ENCODE measurements at places on chromosomes 4 and X. TPM values are rescaled to one million over a fixed set of nuclear protein-coding genes. Genes with fewer than 3 reads are reported as not detected.

DNA sequence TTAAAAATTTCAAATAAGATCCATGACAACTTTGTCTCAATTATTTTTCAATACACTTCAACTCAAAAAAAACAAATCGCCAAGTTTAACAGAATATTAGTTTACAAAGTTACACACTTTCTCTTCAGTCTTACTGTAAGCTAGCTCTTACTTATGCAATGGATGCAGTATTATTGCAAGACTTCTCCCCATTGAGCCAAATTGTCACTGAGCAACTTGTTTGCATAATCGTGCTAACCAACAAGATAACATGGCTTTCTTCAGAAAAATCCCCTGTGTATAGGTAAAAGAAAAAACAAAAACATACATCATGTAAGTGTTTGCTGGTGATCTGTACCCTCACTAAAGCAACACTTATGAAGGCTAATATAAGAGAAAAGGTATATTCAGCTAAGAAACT is 18.9 kb downstream of the DNAJB14 start:
- DNase-seq, result no peak

DNA sequence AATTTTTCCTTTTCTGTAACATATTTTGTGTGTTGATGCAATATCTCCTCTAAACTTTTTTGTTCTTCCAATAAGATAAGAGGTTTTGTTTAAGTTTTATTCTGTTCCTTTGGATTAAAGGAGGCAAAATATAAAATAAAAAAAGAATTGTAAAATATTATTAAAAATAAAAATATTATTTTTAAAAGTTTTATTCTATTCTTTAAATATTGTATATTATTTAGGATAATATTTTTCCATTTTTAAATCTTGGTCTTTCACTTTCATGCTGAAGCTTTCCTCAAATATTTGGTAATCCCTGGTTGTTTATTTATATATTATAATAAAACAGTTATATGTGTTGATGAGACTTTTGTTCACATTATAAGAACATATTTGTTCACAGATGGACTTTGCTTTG is 187.9 kb upstream of the PDE5A start:
- DNase-seq, result no peak

Gene LONRF3
- 2.4 TPM for polyA plus RNA-seq

Gene AMBN
- polyA plus RNA-seq, result not detected

DNA sequence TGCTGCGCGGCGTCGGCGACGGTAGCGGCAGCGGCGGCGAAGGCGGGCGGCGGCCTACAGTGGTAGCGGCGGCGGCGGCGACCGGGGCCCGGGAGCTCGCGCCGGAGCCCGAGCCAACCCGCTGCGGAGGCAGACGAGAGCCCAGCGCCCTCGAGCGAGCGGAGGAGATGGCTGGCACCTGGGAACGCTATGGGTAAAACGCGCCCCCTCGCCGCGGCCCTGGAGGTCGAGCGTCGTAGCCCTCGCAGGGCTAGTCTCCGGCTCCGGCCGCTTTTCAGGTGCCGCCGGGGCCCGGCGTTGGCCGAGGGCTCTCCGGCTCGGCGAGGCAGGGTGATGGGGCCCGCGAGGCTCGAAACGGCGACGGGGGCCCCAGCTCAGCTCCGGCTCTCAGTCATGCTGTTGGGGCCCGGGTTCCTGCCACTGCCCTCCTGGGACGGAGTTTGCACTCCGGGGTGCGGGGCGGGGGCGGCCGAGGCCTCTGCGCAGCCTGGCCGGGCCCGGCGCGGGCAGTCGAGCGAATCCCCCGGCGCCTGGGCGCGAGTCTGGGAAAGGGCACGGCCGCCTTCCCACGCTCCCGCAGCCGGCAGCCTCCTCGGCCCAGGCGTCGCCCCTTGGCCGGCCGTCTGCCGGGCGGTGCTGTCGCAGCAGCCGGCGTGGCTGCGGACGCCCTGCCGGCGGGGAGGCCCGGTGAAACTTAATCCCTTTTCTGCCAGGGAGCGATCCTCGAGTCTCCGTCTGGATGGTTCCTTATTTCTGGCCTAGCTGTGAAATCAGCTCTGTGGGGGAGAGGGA is 768 bp downstream of the MID2 start:
- DNase-seq, result peak; percentile 49

Gene MGAT4D
- not detected for polyA plus RNA-seq

Gene GUCY1A1
- polyA plus RNA-seq, result 115 TPM

- DNase-seq, result no peak
Measured at GRCh38 chr4:150289198-150289597, 211.0 kb downstream of the DCLK2 start.

GRCh38 chr4:122131562-122132157 is 20.5 kb upstream of the BLTP1 start:
- DNase-seq, result no peak

Gene PDE5A
- polyA plus RNA-seq, result 77.6 TPM

Gene GPR143
- 5.2 TPM for polyA plus RNA-seq

DNA sequence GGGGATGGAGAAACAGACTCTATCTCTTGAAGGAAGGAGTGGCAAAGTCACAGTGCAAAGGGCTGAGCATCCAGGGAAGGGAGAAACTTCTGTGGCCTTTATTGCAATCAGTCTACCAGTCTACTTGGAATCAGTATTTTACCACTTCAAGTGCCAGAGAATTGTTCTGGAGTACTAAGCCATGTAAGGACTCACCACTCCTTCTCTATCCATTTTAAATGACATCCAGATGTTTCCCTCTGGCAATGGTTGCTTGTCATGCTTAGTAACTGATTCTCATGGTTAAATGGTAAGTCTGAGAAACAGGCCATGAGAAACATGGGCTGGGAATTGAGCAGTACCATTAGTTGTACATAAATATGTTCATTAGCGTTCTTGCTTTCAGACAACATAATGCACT is 21.1 kb upstream of the SMIM10 start:
- DNase-seq, result no peak

Gene SPP1
- polyA plus RNA-seq, result 195 TPM

- peak; percentile 18 for DNase-seq
Measured at GRCh38 chrX:38166478-38167083, 54.1 kb downstream of the SRPX start.

DNA sequence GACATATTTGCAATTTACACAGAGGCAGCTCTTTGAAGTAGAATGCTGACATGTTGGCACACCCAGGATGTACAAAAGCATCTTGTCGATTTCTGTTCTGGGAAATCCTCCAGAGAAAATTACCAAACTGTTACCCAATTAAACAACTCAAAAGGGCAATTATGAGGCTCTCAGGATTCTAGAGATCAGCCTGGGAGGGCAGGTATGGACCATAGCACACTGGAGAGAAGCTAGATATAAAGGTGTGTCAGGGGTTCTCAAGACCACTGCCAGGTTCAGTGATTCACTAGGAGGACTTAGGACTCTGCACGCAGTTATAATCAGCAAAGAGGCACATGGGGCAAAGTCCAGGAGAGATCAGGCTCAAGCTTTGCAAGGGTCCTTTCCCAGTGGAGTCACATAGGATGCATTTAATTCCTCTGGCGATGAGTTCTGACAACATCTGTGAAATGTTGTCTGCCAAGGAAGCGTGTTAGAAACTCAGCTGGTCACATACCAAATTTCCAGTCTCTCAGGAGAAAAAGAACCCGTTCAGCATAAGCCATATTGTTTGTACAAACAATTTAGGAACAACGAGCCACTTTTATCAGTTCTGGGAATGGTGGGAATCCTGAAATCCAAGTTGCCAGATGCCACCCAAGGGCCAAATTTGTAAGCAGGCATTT is 100.8 kb downstream of the SYTL5 start:
- peak; percentile 32 for DNase-seq

Gene MUC7
- polyA plus RNA-seq, result not detected

Gene RASSF6
- 2.2 TPM for polyA plus RNA-seq

Gene PAGE2
- not detected for polyA plus RNA-seq

DNA sequence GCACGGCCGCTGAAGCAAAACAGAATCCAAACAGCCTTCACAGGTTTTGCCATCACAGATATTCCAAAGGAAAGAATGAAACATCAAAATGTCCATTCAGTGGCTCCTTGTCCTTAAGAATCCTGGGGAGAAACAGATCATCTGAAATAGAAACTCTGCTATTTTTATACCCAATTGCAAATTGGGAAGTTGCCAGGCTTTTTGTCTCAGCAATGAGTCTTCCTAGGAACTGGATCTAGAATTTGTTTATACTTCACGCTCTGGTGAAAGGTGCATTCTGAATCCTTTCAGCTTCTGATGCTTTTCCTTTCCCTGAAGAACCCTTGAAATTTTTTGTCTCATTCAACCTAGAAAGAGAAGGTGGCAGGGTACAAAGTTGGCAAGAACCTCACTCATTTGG is 218.9 kb downstream of the FBXW7 start:
- DNase-seq, result no peak

DNA sequence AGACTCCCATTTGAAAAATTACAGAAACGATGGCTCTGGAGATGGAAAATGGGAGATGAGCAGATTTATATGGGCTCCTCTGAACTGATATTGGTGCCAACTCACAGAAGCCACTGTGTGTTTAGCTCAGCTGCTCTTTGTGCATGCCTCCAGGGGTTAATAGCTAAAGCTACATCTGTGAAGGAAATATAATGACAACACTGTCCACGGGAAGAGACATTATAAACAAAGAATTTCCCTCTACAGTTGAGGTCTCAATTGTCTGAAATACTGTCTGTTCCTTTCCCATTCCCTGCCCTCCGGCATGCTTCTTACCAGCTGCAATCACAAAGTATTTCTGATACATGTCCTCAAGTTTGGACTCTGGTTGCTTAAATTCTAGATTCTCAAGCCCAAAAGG is 40.4 kb downstream of the PPA2 start:
- DNase-seq, result no peak

Gene POF1B
- polyA plus RNA-seq, result 0.33 TPM

DNA sequence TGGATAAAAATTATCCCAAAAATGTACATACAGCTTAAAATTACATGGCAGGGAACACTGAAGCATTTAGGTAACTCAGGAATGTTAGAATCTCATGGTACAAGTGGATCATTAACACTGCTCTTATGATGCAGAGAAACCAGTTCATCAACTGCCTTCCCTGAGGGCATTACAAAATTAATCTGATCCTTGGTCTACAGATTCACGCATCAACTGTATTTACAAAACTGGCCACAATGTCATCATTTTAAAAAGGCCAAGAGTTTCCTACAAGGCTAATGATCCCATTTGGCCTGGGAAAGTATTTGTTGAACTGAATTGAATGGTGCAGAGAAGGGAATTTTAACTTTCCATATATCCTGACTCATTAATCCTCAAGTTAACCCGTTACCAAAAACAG is 84.6 kb downstream of the TSPAN5 start:
- DNase-seq, result no peak

DNA sequence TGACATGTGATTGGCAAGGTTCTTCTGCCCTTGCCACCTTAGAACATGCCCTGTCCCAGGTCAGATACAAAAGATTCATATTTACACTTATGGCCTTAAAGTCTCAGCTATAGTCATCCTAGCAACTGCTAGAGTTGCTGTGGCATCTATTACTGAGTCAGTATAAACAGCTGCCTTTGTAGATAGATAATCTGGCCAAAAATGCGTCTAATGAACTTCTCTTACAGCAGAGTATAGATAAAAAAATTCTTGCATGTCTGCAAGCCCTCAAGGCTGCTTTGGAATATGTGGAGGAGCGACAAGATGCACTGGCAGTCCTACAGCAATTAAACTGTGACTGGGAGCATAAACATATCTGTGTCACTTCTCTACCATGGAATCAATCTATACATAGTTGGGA is 1209.7 kb upstream of the PABPC4L start:
- no peak for DNase-seq

- DNase-seq, result peak; percentile 58
Measured at GRCh38 chrX:69222103-69223090, 57.1 kb upstream of the PJA1 start.

Gene ATP1B4
- not detected for polyA plus RNA-seq
